ENCODE measurements at places on chromosomes 11 and 22.

GRCh38 chr11:32081901-32082300 lies 9.0 kb upstream of the RCN1 start:
- DNase-seq, result no peak

DNA sequence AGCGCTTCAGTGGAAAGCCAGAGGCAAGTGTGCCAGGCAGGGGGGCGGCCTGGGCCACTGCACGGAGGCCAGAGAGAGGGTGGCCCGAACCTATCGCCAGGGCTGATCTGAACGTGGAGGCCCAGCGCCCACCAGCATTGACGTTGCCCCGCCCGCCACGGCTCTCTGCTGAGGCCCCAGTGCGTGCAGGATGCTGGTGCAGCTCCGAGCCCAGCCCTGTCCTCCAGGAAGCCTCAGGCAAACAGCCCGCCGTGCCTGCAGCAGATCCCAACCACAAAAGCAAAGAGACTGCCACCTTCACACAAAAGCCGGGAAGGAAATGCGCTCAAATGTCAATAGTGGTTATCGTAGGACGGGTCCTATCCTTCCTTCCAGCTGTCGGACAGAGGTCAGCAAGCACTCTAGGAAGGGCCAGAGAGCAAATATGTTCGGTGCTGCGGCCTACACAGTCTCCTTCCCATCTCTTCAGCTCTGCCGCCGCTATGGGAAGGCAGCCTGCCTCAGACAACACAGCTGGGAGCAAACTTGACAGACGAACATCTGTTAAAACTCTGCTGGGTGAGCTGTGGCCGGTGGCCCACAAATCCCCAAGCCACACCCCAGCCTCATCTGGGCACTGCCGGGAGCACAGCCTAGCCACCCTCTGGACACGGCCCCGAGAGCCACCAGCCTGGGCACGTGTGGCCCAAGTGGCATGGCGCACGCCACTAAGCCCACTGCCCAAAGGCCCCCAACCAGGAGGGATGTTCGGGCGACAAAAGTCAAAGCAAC lies 146.2 kb downstream of the CRYBB2 start:
- no peak for DNase-seq

- no peak for DNase-seq
Observed at GRCh38 chr11:46429717-46430116, 38.1 kb upstream of the CHRM4 start.

DNA sequence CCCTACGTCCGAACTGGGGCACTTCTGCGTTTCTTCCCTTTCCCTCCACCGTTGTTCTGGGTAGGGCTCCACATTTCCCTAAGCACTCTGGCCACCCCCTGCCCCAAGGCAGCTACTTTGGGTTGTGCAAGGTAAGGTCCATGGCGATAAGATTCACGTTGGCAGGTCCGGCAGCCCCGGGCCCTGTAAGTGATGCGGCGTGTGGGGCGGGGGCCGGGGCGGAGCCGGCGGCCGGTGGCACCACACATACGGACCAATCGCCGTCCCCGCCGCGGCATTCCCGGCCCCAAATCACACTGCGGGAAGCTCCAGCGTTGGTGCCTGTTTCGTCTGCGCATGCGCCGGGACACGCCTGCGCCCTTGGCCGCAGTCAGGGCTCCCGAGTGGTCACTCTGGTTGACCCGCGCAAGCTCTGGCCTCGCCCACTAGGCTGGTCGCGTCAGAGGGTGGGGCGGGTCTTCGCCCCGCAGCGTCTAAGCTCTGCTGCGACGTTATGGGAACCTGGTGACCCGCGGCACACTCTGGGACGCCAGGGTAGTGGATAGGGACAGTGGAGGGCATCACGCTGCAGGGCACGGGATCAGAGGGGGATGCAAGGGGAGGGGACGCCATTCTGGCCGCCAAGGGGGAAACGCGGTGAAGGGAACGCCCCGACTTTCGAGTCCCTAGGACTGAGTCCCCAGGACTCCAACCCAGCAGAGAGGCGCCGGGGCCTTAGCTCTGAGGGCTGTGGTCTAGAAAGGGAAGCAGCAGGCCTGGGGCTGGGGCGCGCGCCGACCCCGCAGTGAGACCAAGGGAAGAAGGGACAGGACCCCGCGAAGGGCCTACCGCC lies 1.6 kb downstream of the FADS1 start:
- peak; percentile 95 for DNase-seq

GRCh38 chr11:396948-397548 lies 3.0 kb downstream of the PKP3 start:
- peak; percentile 64 for DNase-seq

DNA sequence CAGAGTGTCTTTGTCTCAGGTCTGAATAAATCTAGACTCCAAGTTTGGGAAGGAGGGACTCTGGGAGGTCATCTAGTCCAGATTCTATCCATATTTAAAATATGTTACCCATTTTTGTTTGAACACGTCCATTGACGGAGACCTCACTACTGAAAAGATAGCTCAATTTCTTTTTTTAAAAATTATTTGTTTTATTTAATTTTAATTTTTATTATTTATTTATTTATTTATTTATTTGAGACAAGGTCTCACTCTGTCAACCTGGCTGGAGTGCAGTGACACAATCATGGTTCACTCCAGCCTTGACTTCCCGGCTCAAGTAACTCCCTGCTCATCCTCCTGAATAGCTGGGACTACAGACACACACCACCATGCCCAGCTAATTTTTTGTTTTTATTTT lies 89.5 kb upstream of the SNX19 start:
- DNase-seq, result no peak

DNA sequence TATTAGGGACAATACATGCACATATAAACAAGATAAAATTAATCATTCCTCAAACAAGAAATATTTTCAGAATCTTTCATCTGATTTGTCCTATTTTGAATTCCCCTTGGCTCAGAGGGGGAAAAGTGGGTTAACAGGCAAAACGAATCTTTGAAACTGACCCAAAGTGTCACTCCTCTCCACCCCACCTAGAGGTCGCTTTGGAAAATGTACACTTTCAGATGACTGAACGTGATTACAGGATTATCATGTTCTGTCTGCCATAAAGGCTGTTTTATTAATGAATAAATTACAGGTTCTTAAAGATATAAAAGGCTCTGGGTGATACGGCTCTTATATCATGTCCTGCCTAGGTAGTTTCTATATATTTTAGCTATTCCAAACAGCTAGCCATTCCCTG lies 1735.0 kb downstream of the LRRC4C start:
- no peak for DNase-seq

GRCh38 chr11:120629407-120630080 lies 118.0 kb downstream of the GRIK4 start:
- no peak for DNase-seq

DNA sequence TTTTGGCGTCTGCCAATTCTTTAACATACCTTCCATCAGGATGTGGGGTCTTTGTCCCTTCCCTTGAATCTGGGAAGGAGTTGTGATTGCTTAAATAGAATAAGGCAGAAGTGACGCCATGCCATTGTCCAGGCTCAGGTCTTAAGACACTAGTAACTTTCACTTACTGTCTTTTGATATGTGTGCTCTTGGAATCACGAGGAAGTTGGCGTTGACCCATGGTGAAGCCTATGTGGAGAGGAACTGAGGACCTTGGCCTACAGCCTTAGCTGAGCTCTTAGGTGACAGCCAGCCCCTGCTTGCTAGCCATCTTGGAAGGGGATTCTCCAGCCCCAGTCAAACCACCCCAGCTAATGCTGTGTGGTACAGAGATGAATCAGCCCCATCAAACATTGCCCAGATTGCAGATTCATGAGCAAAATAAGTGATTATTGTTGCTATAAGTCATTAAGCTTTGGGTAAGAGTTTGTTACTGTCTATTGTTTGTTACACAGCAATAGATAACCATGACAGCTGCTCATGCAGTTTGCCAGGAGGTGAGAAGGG lies 17.6 kb upstream of the CLPB start:
- DNase-seq, result no peak

DNA sequence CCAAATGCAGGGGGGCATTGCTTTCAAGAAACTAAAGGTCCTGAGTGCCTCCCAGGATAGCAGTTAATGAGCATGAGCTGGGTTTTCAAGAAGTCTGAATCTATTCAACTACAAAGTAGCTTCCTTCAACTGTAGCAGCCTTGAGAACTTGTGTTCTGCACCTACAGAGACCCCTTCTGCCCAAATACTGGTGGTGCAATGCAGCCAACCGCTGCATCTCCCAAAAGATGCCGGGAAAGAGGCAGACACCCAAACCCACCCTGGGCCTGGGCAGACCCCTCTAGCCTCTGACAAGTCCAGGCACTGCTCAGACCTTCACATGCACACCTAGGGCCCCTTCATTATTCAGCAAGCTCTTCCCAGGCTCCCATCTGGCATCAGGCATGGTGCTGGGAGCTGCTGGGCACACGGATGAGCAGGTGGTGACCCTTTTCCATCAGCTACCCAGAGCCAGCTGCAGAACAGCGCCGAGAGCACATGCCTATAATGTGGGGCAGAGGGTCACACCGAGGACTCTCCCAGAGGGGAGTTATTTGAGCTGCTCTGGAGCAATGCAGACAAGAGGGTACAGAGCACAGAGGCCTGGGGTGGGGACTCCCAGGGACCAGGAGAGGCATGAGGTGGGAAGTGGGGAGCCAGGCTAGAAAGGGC lies 44.9 kb upstream of the ETS1 start:
- no peak for DNase-seq

DNA sequence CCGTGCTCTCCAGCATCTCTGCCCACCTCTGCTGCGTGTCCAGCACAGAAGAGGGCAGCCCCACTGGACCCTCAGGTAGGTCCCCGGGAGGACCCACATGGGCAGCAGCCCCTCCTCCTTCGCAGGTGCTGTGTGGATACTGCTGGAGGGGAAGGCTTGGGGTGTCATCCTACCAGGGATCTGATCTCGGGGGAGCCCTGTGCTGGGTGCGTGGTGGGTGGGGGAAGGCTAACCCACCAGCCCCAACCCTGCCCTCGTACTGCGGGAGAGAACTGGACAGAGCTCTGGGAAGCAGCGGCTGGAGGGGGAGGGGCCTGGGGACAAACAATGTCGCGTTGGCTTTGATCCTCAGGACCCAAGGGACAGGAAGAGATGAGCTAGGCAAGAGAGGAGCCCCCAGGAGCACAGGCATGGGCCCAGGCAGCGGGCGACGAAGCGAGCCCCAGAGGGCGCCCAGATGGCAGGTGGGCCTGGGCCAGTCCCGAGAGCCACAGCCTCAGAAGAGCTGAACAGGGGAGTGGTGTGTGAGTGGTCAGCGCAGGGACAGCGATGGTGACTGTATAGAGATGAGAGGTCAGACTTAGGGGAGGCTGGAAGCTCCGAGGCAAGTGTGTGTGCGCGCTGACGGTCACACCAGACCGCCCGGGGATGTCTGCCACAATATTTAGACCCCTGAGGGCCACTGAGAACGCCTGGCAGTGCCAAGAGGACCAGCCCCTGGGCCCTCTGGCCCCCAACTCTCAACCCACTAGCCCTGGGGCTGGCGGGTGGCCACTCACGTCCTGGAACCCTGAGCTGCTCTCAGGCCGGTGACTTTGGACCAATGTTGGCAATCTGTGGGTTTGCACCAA lies 1.4 kb upstream of the PIM3 start:
- no peak for DNase-seq

GRCh38 chr11:120712014-120712413 lies 200.5 kb downstream of the GRIK4 start:
- no peak for DNase-seq

DNA sequence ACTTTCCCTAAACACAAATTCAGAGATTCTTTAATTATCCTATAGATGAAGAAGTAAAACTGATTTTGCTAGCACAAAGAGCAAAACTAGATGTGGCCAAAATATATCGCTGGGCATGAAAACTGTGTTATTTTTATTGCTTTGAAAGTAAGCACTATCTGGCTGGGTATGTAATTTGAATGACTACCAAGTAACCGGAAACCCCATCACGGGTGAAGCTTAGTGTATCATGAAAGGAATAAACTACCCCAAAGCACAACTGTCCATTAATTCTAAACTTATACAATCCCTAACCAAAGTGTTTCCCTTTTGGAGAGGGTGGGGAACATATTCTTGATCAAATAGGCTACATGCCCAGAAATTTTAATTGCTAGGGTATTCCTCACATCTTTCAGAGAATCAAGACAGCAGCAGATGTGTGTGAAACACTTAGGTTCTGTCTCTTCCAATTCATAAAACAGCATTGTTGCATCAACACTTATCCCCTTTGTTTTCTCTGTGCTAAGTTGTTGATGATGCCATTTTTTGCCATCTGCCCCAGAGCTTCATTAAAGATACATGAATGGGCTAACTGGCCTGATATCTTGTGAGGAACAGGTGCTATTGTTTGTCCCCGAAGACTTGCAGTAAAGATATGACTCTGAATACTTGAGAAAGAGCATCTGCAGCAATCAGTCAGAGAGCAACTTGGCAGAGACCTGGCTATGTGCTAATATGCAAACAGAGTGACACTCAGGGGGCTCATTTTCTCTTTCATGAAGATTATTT lies 238.2 kb downstream of the SOX6 start:
- DNase-seq, result no peak

- DNase-seq, result no peak
Observed at GRCh38 chr11:37774441-37774840, 1176.4 kb upstream of the RAG2 start.

- DNase-seq, result no peak
Observed at GRCh38 chr11:41281131-41281742, 178.2 kb downstream of the LRRC4C start.

GRCh38 chr11:46456269-46457001 lies 64.9 kb upstream of the CHRM4 start:
- DNase-seq, result no peak

- DNase-seq, result peak; percentile 48
Observed at GRCh38 chr11:128956401-128957201, 13.9 kb upstream of the TP53AIP1 start.

DNA sequence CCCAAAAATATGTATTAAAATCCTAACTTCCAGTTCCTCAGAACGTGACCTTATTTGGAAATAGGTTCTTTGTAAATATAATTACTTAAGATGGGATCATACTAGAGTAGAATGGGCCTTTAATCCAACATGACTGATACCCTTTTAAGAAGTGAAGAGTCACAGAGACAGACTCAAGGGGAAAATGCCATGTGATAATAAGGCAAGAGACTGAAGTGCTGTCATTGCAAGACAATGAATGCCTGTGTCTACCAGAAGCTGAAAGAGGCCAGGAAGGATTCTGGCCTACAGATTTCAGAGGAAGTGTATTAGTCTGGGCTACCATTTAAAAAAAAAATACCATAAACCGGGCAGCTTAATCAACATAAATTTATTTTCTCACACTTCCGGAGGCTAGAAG lies 85.9 kb upstream of the LRRC55 start:
- no peak for DNase-seq

DNA sequence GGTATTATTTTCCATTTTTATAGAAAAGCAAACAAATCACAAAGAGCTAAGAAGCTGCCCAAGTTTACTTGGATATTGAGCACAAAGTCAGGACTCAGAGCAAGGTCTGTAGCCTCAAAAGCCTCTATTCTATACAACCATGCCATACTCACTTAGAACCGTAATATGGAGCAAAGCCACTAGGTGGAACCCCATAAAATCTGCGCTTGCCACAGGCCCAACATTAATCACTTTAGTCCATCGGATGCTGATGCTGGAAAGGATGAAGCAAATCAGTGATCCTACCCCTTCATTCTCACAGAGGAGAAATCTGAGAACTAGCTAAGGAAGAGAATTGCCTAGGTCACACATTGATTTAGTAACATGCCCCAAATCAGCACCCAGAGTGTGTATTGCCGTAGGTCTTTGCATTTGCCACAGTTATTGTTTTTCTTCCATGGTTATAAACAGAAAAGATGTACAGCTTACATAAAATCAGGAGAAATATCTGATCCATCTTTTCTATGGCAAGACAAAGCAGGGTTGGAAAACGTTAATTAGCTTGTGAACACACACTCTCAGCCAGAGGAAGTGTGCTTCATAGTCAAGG lies 56.7 kb upstream of the RAB38 start:
- no peak for DNase-seq
